A549 treated with RU486 at 1 μM for 4 hours (cell line): ENCODE measurements at places on chromosomes 12 and 14. TPM values are rescaled to one million over a fixed set of nuclear protein-coding genes. Genes with fewer than 3 reads are reported as not detected.

Gene CCER1
- not detected in 5 replicates for total RNA-seq

Gene CD27
- not detected in 5 replicates for total RNA-seq

Gene KRT2
- 0.05 TPM in 1 of 5 replicates, not detected in the others for total RNA-seq

Gene CNTN1
- 44.4 to 61.2 TPM (median 56.7 TPM) in 5 replicates for total RNA-seq

Gene PRPH
- total RNA-seq: 0.82 to 1.7 TPM (median 0.91 TPM) in 5 replicates

Gene SEL1L
- total RNA-seq: 16.5 to 25.4 TPM (median 23.7 TPM) in 5 replicates

Gene LRIG3
- 5.1 to 7.2 TPM (median 6.0 TPM) in 5 replicates for total RNA-seq

Gene GPR137C
- 0.07 to 0.36 TPM (median 0.10 TPM) in 5 replicates for total RNA-seq

Gene CRIP2
- total RNA-seq: 91.2 to 177 TPM (median 149 TPM) in 5 replicates
